ENCODE measurements at places on chromosomes 16 and 17.
A peak's percentile ranks its signal among the peaks of the same experiment; 100 is the strongest.

DNA sequence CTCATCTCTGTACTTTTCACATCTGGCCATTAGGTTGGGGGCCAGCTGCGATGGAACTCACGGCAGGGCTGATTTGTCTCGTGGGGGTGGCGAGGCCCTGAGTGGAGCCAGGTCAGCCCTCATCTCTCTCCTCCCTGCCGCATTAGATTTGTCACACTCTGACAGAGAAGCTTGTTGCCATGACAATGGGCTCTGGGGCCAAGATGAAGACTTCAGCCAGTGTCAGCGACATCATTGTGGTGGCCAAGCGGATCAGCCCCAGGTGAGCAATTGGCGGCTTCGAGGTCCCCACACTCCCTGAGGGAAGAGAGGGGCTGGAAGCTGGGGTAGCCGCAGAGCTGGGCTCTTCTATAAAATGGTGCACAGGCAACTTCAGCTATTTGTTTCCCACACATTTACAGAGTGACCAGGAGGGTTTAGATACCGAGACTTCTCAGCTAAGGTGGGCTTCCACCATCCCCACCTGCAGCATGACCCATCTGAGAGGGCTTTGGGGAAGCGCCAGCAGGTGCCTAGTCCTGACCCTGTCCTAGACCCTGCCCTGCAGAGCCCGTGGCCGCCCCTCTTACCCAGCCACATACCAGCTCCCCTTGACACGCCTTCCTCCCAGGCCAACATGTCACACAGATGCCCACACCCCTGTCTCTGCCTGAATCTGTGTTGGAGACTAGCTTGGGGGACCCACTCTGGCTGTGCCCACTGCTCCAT lies 8.4 kb downstream of the TMEM98 start:
- no peak for DNase-seq

DNA sequence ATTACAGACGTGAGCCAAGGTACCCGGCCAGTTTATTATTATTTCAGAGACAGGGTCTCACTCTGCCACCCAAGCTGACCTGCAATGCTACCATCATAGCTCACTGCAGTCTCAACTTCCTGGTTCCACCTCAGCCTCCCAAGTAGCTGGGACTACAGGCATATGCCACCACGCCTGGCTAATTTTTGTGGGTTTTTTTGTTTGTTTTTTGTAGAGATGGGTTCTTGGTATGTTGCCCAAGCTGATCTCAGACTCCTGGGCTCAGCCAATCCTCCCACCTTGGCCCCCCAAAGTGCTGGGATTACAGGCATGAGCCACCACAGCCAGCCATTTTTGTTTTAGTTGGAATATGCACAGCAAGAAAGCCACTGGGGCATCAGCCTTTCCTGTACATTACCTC lies 115.7 kb downstream of the MRM1 start:
- DNase-seq, result no peak

- no peak for DNase-seq
Observed at GRCh38 chr17:9127340-9127739, 106.0 kb downstream of the NTN1 start.

GRCh38 chr17:58593123-58593522 lies 78.7 kb upstream of the MTMR4 start:
- no peak for DNase-seq

GRCh38 chr17:17943281-17943984 lies 28.8 kb downstream of the TOM1L2 start:
- DNase-seq, result no peak

DNA sequence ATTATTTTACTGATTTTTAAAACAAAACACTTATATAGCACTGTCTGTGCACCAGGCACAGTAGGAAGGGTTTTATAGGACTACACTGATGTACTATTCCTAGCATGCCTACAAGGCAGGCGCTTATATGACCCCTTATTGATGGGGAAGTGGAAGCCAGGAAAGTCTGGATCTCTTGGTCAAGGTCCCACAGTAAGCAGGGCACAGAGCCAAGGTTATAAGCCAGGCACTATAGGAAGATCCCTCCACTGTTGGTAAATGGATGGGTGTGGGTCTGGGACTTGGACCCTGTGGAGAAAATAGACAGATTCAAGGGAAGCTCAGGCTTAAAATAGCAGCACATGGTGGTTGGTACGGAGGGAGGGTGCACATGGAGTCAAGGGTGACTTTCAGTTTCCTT lies 59.1 kb upstream of the PLCG2 start:
- DNase-seq, result no peak

DNA sequence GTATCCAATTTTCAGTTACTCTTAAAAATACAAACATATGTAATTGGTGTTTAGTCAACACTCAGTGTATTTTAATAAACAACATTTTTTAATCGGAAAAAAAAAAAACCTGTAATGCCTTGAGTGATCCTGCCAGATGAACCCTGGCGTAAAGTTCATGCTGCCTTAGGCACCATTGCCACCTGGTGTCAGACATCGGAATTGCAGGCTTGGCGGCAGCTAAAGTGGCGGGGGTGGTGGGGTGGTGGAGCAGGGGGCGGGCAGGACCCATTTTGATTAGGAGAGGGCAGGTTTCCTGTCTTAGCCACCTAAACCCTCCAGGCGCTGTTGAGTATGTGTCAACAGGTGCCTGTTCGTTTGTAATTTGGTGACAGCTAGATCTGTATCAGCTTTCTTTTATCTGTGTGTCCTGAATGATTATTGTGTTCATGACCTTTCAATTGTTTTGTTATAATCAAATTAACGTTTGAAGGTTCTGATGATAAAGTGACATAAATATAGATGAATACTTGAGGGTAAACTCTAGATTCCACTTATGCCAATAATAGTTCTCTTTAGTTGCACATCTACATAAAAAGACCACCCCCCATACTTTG lies 588.7 kb downstream of the CDH13 start:
- DNase-seq, result peak; percentile 8

DNA sequence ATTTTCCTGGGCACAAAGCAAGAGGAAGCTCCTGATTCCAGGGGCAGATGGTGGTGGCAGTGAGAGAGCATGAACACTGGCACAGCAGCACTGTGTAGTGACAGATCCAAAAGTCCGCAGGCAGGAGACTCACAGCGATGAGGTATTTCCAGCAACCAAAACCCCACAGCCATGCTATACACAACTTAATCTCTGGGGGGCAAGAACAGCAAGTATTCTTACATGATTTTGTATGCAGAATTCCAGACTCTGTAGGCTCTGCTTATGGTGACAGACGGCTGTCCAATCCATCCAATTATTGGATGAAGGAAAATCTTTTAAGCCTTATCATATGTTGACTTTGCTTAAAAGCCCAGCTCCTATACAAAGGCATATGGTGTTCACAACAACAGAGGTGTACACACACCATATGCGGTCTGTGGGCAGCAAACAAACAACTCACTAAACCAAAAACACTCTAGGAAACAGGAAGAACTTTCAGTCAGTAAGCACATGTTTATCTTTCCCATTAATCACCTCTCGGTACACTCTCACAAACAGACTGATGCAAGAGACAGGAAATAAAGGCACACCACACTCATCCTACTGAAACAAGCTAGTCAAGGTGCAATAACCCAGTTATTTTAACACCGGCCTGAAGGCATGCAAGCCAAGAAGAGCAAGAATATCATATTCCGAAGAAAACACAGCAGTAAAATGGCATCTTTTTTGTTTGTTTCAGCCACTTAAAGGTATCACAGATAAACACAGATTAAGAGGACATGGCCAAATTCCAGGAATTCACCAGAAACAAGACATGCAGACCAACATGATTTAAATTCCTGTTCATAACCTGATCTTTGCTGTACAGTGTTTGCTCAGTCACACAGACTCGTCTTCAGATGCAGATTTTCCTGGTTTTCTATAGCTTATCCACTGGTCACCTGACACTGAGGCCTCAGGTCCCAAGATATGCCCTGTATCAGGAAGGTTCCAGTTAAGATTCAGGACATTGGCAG lies 47.8 kb downstream of the ERN1 start:
- DNase-seq, result no peak

DNA sequence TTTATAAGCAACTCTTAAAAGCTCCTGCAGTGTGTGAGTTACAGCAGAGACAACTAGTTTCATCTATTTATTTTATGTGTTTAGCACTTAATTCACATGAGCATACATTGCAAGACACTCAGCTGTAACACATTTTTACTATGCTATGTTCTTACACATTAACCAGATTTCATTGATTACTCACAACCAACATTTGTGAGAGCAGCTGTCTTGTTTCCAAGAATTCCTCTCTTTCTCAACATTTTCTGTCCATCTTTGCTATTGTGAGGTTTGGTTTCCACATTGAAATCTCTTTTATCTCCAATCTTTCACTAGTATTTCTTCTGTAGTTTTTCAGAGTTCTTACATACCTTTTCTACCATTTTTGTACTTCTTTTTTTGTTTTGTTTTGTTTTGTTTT lies 51.2 kb downstream of the COPRS start:
- DNase-seq, result no peak

DNA sequence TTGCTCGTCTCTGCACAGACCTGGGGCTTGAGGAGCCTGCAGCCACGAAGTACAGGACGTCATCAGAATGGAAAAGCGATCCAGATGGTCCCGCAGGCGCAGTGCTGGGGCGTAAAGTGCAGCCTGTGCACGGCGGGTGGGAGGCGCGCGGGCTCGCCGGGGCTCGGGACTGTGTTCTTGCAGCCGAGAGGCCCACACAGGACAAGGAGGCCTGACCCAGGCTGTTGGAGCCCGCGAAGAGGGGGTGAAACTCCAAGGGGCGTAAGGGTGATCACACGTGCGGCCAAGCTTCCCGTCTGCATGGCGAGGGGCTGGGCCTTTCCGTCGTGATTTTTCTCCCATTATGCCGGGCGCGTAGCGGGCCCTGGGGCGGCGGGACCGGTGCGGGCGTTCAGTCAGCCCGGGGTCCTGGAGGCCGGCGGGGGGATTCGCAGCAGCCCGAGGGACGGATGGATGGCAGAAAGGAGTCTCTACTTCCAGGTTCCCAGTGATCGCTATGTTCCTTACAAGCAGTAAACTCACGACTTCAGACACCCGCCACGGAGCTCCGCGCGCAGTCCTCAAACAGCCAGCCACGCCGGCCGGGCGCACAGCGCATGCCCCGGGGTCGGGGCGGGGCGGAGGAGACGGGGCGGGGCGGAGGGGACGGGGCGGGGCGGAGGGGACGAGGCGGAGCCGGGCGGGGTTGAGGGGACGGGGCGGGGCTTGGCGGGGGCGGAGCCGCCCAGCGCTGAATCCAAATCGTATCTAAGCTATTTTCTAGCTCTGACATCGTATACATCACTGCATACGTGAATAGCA lies 141.0 kb upstream of the KCNJ18 start:
- peak; percentile 47 for DNase-seq

DNA sequence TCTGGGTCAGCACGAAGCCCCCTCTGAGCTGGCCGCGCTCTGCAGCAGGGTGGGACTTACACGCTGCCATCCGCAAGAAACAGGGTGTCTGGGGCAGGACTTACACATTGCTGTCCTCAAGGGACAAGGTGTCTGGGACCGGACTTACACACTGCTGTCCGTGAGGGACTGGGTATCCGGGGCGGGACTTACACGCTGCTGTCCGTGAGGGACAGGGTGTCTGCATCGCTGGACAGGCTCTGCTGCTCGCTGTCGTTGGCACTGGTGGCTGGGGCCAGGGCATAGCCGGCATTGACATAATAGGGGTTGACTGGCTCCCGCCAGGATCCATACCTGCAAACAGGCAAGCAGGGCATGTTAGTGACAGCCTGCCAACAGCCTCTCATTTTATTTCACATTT lies 31.4 kb downstream of the PDIA2 start:
- no peak for DNase-seq

GRCh38 chr17:42562388-42563142 lies 617 bp downstream of the COASY start:
- DNase-seq, result no peak

DNA sequence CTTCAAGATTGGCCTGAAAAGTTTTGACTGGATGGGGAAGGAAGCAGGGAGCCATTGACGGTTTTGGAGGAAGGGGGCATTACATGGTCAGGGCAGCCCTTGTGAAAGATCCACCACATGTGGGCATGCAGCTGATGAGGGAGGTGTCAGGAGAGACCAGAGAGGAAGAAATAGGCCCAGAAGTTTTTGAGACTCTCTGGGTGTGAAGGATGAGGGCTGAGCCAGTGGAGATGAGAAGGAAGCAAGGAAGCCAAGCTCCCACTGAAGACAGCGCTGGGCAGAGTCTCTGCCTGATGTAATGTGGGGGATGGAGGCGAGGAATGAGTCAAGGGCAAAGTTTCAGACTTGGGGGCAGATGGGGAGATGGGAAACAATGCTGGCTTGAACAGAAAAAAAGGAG lies 530 bp downstream of the CCL17 start:
- no peak for DNase-seq

- DNase-seq, result no peak
Observed at GRCh38 chr16:89269805-89270665, 52.5 kb downstream of the ZNF778 start.

- DNase-seq, result no peak
Observed at GRCh38 chr17:2825253-2825970, 29.2 kb downstream of the RAP1GAP2 start.

GRCh38 chr16:24282141-24282540 lies 26.0 kb downstream of the CACNG3 start:
- no peak for DNase-seq

DNA sequence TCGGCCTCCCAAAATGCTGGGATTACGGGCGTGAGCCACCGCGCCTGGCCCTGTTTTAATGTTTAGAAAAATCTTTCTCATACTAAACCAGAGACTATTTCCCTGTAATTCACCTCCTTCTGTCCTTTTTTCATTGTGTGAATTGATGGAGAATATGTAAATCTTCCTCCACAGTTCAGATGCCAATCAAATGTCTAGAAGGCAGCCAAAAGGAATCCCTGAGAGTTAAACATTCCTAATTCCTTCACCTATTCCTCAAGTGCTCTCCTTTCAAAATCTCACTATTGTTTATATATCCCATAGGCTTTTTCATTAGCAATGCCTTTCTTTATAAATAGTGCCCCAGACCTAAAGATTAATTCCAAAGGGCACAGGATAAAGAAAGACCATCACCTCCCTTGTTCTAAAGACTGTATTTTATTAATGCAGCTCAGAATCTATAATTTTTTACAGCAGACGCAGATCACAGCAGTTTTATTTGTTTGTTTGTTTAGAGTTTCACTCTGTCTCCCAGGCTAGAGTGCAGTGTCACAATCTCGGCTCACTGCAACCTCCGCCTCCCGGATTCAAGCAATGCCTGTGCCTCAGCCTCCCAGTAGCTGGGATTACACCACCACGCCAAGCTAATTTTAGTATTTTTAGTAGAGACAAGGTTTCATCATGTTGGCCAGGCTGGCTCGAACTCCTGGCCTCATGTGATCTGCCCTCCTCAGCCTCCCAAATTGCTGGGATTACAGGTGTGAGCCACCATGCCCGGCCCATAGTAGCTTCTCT lies 30.5 kb downstream of the COPZ2 start:
- no peak for DNase-seq

GRCh38 chr17:27339198-27339835 lies 45.4 kb downstream of the WSB1 start:
- no peak for DNase-seq

GRCh38 chr16:48103591-48103990 lies 52.2 kb downstream of the ABCC12 start:
- no peak for DNase-seq
